ENCODE measurements at places on chromosomes 3 and 15.

DNA sequence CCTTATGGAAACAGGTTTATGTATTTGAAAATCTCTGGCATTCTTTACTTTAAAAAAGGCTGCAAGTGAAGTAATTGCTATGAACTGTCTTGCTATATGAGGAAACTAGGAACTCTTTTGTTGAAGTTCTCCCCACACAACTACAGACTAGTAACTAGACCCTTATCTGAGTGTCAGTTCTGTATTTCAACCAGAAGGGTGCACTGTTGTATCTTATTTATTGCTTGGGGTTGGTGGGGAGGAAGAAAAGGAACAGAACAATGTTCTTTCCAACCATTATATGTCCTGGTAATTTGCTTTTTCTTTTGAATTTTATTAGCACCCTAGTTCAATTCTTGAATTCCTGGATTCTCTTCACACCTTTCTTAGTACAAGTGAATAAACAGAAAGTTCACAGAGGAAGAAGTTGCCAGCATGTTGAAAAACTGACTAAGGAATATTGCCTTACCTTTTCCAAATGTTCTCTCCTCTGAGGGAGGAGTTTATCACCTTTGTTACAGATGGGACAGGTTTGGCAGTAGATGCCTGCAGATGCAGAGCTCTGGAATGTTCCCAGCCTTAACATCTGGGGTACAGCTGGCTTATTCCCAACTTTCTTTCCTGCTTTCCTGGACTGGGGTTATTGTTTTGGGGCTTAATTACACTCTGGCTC lies 162.4 kb upstream of the CFAP20DC start:
- DNase-seq, result no peak

GRCh38 chr3:161163297-161163696 lies 57.8 kb upstream of the NMD3 start:
- DNase-seq, result no peak

- DNase-seq, result no peak
Measured at GRCh38 chr15:76135516-76135915, 75.7 kb downstream of the TMEM266 start.

GRCh38 chr15:34182942-34183341 lies 27.0 kb downstream of the KATNBL1 start:
- no peak for DNase-seq

DNA sequence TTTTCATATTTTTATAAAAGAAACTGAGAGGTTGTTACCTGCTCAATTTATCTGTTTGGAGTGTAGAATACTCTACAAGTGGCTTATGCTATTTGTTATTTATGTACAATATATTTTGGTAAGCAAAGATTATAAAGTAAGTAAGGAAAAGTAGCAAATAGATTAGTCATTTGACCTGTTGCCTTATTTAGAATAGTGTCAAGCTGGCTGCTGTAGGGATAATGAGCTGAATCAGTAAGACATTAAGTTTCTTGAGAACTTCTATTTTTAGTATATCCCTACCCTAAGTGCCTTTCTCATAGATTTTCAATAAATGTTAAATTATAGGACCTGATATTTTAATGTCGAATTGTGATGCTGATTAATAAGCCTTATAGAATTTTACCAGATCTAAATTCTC lies 37.2 kb downstream of the ECT2 start:
- DNase-seq, result no peak

Data from stimulated activated CD4-positive, alpha-beta T cell treated with anti-CD3 and anti-CD28 coated beads, Interleukin-15, amount 100 ng/mL, for 1 hour (primary cell).